ENCODE measurements at places on chromosomes 1 and 21.

- DNase-seq = no peak
These were observed 163.0 kb downstream of the ADGRL4 start for GRCh38 chr1:78843546-78843945.

GRCh38 chr1:55447488-55447887, 232.3 kb upstream of the USP24 start:
- DNase-seq = no peak

- DNase-seq = no peak
These were observed 7.3 kb upstream of the HUNK start for GRCh38 chr21:31865429-31865970.

- DNase-seq = peak; percentile 52
These were observed 298.3 kb downstream of the PDE4B start for GRCh38 chr1:66090859-66091457.

DNA sequence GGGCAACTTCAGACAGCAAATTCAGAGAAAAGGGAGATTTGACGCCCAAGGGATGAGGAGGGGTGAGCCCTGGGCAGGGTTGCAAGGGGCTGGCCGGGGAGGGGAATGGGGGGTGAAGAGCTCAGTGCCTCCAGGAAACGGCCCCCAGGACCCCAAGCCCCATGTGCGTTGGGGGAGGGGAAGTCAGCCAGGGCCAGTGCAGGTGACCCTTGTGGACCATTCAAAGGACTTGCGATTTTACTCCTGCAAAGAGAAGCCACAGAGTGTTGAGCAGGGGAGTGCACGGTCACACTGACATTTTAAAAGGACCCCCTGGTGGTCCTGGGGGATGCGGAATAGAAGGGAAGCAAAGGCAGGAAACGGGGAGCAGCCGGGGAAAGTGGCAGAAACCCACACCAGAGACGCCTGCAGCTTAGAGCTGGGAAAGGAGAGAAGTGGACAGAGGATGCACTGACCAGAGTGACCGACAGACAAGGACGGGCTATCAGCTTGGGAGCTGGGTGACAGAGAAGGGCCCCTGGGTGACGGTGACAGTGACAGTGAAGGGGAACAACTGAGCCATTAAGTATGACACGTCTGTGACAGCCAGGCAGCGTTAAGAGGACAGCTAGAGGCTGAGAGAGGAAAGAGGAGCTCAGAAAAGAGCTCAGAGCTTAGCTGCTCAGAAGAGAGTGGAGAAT, 54.0 kb upstream of the TMEM51 start:
- no peak for DNase-seq

All from AG10803 (cell line).